Right kidney (tissue), 9 donors: ENCODE measurements at places on chromosomes 1 and 21.
A peak's percentile ranks its signal among the peaks of the same experiment; 100 is the strongest.

DNA sequence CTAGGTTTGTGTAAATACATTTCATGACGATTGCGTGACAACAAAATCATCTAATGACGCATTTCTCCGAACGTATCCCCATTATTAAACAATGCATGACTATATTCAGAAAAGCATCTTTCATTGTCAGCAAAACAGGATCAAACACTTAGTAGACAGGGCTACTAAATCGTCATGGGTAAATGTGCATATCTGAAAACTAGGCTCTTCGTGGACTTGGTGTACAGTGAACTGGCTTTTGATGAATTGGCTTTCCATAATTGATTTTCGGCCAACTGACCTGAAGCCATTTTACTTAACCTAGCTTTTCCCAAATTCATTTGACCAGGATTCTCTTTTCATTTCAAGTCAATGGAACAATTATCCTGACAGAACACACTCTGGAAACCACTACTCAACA, 665.0 kb downstream of the SMYD3 start:
- DNase-seq = no peak

GRCh38 chr1:174157157-174157806, 2.0 kb upstream of the RABGAP1L start:
- no peak for DNase-seq

GRCh38 chr1:204976646-204977045, 66.4 kb upstream of the CNTN2 start:
- DNase-seq = no peak

DNA sequence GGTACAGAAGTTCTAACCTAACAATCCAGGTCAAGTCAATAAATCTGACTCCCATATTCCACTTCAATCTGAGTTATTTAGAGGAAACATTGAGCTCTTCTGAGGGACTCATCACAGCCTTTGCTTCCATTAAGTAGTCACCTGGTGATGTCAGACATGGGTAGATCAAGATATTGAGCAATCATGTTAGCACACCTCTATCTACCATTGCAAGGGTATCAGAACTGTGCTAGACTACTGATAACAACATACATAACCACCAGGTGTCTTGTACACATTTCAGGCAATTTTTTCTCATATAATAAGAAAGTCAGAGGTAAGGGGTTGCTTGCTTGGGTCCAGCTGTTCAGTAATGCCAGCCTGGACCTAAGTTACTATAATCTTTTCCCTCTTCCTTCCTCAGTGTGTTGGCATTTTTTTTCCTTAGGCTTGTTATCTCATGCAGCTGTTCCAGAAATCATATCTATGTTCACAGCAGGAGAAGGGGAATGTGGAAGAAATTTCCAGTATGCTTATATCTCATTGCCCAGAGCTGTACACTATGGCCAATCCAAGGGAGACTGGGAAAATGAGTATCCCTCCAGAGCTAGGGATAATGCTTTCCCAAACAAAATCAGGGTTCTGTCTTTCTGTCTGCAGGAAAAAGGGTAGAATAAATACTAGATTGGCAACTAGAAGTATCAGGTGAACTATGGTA, 52.3 kb downstream of the GRIK1 start:
- no peak for DNase-seq

GRCh38 chr1:229101011-229101871, 169.7 kb upstream of the RAB4A start:
- DNase-seq = no peak

GRCh38 chr1:176878750-176879536, 285.6 kb downstream of the ASTN1 start:
- DNase-seq = no peak

- DNase-seq = no peak
These were observed 19.7 kb upstream of the CHI3L1 start for GRCh38 chr1:203206129-203206687.

- peak; percentile 42 for DNase-seq
These were observed 2.4 kb downstream of the ID3 start for GRCh38 chr1:23556635-23557470.

GRCh38 chr1:20728371-20729154, 3.9 kb downstream of the SH2D5 start:
- no peak for DNase-seq

DNA sequence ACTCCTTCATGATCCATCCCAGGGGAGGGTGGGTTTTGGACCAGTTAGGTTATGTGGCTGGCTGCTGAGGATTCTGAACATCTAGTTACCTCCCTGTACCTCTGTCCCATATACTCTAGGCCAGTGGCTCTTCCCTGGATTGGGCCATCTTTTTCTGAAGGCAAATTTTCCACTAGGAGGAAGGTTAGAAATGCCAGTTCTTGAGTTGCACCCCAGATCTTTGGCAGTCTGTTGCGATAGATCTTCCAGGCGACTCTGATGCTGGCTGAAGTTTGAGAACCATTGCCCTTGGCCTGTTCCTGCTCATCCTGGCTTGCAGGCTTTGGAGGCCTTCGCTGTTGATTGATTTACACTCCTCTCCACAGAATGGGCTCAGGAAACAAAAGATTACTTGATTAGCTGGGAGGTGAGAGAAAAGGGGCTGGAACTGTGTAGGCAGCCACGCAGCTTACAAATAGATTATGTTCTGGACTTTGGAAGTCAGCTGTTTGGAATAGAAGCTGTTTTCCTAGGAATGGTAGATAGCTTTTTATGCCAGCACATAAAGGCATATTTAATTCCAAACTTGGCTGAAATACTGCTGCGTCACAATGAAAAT, 110.1 kb downstream of the MRPS6 start:
- DNase-seq = no peak

GRCh38 chr1:9108056-9108665, 20.7 kb downstream of the GPR157 start:
- no peak for DNase-seq

- no peak for DNase-seq
These were observed 698.6 kb downstream of the LTN1 start for GRCh38 chr21:28294051-28294450.

GRCh38 chr1:16289959-16290358, 53.0 kb upstream of the CPLANE2 start:
- no peak for DNase-seq

DNA sequence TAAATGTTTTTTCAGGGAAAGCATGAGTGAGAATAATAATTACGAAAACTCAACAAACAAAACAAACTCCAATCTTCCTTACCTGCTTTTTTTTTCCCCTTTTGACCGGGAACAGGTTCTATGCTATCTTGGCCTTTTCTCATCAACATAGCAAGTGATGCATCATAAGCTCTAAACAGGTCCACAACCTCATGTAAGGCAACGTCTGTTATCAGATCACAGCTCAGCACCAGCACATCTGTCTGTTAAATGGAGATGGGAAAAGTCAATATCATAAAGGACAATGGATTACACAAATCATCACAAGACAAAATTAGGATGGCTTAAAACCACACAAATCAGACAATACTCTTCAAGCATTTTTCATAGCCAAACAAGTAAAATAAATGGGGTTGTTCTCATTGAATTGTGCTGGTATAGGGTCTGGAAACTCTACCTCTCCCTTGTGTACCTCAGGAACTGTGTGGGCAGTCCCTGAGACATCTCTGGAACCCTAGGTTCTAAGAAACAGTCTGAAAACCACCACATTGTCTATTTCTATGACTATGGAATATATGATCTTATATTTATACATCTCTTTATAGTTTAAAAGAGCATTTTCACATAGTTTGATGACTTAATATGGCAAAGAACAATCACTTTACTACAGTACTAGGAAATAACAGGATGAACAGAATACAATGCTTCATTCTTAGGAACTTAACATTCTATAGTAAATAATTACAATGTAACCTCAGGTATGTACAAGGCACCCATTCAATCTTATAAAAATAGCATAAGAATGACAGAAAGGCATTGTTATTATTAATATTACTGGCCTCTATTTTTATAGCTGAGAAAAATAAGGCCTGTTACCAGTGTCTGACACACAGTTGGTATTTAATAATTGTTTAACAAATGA, 44.7 kb downstream of the EIF2B3 start:
- DNase-seq = no peak

DNA sequence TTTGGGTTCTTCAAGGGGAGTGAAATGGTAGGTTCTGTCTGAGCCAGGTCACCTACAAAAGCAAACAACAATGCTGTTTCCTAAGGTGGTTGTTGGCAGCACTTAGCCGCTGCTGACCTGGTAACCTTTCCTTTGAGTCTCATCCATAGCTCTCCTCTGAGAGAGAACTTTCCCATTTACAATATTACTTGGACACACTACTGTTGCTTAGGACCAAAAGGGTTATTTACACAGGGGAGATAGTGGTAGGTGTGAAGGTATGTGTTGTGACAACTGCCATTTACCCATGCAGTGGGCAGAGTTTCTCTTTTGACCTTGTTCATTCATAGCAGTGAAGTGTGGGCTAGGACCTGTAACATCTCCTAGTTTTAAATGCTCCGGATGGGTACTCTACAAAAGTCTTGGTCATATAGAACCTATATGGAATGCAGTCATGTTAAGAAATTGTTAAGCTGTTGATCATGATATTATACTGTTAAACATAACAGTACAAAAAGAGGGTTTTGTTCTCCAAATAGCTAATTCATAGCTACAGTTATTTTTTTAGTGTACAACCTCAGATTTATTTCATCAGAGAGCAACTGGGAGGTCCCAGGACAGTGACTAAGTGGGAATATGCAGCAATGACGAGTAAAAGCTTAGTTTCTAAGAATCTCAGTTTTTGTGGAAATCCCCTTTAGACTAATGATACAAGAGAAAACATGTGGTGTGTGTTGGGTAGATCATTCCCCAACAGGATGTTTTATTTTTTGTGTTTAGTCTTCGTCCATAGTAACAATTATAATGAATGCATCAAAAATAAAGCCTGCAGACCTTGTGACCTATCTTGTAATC, 219.7 kb downstream of the NFIA start:
- no peak for DNase-seq

GRCh38 chr21:41888749-41889376, 9.7 kb upstream of the PRDM15 start:
- no peak for DNase-seq

DNA sequence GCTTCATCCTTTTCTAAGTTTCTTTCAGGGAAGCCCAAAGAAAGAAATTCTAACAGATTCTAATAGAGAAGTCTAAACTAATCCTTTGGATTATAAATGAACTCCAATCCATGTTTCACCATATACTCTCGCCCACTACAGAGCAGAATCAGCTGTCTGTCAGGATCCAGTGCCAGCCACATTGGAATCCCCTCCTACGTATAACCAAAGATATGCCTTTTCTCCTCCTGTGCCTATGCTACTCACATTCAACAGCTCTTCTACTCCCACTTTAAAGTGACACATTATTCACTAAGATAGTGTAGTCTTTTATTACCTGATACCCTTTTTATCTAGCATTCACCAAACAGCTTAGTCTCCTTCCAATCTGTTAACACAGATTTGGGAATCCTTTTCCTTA, 3.1 kb downstream of the ETV3 start:
- DNase-seq = no peak

DNA sequence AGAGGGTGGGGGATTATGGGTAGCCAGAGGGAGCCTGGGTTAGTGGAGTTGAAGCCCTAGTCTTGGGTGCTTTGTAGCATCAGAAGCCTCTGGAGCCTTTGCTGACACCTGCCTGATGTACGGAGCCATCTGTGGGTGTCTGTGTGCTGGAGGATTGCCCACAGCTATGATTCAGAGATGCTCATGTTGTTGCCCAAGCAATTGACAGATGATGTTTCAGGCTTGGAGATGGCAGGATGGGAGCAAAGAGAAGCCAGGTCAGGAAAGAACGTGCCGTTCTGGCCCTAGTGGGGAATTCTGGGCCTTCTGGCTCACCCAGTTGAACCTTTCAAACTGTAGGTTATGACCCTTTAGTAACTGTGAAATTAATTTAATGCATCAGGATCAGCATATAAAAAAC, 27.6 kb downstream of the COQ8A start:
- DNase-seq = no peak

GRCh38 chr1:201310251-201310985, 27.1 kb downstream of the PKP1 start:
- DNase-seq = no peak

DNA sequence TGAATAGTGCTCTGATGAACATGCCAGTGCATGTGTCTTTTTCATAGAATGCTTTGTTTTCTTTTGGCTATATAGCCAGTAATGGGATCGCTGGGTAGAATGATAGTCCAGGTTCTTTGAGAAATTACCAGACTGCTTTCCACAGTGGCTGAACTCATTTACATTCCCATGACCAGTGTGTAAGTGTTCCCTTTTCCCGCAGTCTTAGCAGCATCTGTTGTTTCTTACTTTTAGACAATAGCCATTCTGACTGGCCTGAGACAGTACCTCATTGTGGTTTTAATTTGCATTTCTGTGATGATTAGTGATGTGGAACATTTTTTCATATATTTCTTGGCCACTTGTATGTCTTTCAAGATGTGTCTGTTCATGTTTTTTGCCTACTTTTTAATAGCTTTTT, 784.5 kb downstream of the USP25 start:
- no peak for DNase-seq

DNA sequence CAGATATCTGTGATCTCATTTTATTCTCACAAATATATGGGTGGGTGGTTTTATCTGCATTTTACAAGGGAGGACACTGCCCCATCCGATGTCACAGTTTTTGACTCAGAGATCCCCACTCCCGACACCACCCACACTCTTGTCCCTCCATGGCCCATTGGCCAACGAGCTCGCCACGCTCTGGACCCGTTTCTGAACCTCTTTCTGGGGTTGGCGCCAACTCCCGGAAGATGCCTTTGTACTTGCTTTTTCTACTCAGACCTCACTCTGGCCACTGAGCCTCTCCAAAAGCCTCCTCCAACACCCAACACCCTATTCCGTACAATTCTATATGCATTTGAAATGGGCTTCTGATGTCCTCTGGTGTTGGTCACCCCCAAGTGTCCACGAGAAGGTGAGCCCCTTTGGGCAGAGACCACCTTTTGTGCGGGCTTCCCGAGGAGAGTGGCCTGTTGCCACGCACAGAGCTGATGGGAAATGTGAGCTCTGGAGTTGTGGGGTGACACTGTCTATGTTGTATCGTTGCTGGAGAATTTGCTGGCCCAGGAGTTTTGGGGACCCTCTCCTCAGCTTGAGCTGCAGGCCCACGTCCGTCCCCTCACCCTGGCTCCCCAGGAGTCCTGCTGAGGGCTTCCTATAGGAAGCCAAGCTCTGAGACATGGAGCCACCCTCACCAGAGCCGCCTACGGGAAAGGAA, 366.9 kb upstream of the VAMP3 start:
- DNase-seq = no peak

DNA sequence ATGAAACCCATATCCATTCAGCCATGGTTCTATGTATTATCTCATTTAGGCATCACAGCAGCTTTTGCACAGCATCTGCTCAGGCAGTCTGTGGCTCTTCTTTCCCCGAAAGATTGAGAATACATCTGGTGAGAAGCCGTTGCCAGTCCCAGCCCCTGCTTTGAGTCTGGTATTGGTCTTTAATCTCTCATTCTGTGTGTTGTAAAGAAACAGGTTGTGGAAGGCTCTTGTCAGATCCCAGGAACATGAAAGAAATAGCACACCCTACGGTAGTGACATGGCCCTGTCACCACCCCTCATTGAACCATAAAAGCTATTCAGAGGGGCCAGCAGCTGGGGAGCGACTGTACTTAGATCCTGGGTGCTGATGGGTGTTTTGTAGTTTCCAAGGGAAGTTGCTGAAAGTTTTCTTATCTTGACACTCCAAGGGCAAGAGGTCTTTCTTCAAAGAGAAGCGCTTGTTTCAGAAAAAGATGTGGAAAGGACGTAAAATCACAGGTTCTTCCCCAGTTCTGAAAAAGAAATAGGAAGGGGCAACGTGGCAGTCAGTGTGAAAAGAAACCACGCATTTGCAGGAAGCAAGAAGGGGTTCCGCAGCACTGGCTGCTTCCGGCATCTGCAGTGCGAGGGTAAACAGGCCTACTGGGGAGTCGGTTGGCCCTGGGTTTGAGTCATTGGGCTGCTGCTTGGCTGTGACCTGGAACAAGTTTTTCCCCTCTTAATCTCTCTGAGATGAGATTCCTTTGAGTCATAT, 145.0 kb downstream of the DHRS3 start:
- peak; percentile 31 for DNase-seq
